ENCODE measurements at places on chromosomes 1 and 21.

DNA sequence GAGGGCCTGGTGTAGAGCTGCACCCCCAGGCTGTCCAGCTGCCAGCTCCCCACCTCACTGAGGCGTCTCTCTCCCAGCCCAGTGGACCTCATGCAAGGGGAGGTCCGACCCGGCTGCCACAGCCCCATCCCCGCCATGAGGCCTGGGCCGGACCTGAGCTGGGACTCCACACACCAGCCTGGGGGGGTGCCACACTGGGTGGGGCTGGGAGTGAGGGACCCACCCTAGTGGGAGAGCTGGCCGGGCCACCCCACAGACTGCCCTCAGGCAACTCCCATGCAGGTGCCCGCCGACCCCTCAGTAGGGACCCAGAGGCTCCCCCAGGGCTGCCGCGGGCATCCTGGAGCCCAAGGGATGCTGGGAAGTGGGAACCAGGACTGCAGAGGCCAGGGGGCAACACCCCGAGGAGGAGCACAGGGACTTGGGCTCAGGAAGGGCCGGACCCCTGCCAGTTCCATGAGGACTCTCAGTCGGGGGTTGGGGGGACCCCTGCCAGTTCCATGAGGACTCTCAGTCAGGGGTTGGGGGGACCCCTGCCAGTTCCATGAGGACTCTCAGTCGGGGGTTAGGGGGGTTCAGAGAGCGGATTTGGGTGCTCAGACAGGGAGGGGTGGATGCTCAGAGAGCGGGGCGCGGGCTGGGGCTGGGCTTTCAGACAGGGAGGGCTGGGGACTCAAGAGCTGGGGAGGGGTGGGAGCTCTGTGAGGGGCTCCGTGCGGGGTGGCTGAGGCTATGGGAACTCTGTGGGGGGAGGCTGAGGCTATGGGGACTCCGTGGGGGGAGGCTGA, 1.2 kb upstream of the RNF223 start:
- no peak for DNase-seq

- no peak for DNase-seq
Measured at GRCh38 chr21:38909109-38909508, 103.4 kb downstream of the ETS2 start.

- DNase-seq = no peak
Measured at GRCh38 chr1:241479294-241479693, 40.3 kb downstream of the FH start.

DNA sequence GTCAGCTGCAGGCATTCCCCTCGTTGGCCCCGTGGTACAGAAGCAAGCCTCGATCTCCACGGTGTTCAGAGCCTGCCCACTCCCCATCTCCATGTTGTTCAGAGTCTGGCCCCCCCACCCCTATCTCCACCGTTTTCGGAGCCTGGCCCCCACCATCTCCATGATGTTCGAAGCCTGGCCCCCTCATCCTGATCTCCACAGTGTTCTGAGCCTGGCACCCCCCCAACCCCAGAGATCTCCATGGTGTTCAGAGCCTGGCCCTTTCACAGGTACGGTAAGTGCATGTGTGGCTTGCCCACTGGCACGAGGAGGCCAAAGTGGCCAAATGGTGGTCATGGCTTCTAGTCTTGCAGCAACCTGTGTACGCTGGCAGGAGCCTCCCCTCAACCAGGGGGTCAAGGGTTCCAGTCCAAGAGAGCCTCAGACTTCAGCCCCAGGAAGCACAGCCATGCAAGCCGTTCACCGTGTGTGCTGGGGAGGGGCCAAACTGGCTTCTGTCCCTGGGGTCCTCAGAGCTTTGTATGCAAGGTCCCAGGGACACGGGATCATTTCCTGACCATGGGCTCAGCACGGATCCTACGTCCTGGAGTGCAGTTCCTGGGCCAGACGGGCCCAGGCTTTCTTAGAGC, 13.3 kb upstream of the PCBP3 start:
- DNase-seq = no peak

GRCh38 chr1:41362749-41363590, 1.7 kb downstream of the FOXO6 start:
- DNase-seq = no peak

DNA sequence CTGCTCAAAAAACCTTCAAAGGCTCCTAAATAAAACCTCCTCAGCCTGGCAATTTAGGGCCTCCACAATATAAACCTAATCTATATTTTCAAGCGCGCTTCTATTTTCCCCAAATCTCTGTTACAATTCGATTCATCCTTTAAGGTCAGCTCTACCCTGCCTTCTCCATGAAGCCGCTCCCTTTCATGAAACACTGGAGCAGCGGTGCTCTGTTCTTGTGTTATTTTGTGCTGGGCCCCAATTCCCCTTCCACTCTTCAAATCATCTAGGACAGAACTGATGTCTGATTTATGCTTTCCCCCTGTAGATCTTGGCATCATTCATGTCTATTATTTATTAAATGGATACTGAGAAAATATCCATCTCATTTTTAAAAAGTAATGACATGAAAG, 6.9 kb downstream of the ERRFI1 start:
- no peak for DNase-seq

GRCh38 chr1:16254263-16254928, 17.4 kb upstream of the CPLANE2 start:
- no peak for DNase-seq

All from CD4-positive, alpha-beta T cell treated with Interleukin-2 at 100 ng/mL for 4 hours (primary cell).